ENCODE measurements at places on chromosomes 5 and 9.

DNA sequence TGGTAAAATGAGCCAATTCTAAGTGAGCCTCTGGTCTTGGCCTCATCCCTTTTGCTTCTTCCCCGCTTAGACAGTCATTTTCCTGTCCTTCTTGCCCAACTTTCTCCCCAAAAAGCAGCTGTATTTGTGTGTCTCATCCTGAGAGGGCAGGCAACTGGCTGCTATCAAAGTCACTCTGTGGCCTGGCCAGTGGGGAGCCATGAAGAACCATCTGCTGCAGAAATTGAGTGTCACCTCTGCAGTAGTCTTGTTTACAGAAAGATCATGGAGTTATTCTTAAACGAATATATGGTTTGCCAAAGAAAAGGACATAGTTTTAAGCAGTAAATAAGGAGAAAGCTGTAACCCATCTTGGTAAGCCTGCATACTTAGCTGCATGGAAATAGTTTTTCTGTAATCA, 233.6 kb upstream of the ELAVL2 start:
- no peak for DNase-seq

GRCh38 chr9:91680106-91680505, 256.5 kb upstream of the NFIL3 start:
- no peak for DNase-seq

- DNase-seq, result no peak
These were observed 221.3 kb downstream of the NPR3 start for GRCh38 chr5:32932241-32932935.

DNA sequence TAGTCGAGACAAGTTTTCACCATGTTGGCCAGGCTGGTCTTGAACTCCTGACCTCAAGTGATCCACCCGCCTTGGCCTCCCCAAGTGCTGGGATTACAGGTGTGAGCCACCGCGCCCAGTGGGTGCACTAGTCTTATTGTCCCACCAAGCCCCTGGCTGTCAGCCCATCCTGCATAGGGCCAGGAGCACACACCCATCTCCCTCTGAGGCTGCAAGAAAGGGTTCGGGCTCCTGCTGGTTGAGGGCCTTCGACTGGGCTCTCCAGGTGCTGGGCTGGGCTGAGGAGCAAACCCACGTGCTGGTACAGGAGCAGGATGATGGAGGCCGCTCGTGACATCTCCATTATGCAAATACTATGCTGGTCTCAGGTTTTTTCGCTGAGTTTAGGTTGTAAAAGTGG, 25.1 kb upstream of the RNF130 start:
- DNase-seq, result no peak

DNA sequence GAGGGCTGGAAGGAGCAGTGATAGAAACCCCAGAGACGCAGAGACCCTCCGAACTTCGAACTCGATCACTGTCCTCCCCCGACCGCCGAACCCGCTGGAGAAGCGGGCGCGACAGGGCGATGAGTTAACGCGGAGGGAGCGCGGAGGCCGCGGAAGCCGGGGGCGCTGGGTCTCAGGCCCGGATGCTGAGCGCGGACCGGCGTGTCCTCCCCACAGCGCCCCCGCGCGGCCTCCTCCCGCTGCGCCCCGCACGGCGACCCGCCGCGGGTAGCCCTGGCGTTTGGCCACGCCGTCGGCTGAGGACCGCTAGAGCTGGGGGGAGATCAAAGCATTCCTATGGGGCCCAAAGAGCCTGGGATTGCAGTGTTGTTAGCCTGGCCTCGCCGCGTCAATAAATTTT, 7.7 kb upstream of the DMRT2 start:
- DNase-seq, result no peak

All from iPS DF 19.7 (cell line).